ENCODE measurements at places on chromosomes 5 and 9. TPM values are rescaled to one million over a fixed set of nuclear protein-coding genes. Genes with fewer than 3 reads are reported as not detected.

The PCDHB9 gene
- not detected for total RNA-seq

The CCDC171 gene
- total RNA-seq: 1.9 TPM

The ANXA2R gene
- 28.0 TPM for total RNA-seq

The ZBTB43 gene
- 19.1 TPM for total RNA-seq

The POU4F3 gene
- total RNA-seq: not detected

The ZNF454 gene
- not detected for total RNA-seq

The OLFML2A gene
- total RNA-seq: not detected

The ENHO gene
- total RNA-seq: not detected

The CER1 gene
- not detected for total RNA-seq

DNA sequence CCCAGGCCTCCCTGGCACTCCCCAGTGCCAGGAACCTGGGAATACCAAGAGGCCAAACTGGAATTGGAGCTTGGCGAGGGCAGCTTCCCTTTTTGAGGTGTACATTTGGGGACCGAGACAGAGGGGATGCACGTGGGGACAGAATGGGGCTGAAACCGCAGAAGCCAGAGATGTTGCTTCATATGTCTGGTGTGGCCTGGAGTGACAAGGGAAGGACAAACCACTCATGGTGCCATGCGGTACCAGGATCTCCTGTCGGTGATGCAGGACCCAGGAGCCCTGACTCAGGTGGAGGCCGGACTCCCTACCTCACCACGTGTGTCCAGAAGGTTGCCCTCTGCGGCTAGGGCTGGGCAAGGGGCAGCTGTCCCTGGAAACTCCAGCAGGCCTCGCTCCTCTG, 4.0 kb upstream of the CSF2 start:
- DNase-seq: no peak

- DNase-seq: peak; percentile 81
Measured at GRCh38 chr5:159331093-159331973, 1.0 kb upstream of the IL12B start.

GRCh38 chr9:105639936-105640335, 22.3 kb upstream of the TAL2 start:
- DNase-seq: no peak

DNA sequence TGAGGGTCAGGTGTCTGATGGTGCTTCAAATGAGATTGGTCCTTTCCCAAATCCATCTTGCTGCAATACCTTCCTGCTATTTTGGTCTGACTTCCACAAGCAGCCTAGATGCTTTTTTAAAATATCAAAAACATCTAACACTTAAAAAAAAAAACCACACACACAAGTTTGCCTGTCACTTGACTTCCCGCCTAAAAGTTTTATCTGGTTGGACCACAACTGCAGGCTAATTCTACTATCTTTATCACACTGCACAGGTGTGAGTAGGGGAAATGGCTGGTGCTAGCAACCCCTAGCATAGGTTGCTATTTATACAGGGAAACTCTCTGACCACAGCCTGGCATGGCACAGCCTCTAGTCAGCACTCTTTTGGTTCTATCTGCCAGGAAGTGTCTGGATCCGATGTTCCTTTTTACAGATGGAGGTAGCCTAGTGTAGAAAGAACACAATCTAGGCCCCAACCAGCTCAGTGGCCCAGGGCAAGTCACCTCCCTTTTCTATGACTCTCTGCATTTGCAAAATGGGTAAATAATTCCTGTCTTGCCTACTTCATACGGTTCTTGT, at the start of gene HEMGN:
HEMGN (minus strand) TSS at position 92 of the 564 bp plus-strand sequence; CDS start at position 56, 36 bp downstream.
- DNase-seq: peak; percentile 59

DNA sequence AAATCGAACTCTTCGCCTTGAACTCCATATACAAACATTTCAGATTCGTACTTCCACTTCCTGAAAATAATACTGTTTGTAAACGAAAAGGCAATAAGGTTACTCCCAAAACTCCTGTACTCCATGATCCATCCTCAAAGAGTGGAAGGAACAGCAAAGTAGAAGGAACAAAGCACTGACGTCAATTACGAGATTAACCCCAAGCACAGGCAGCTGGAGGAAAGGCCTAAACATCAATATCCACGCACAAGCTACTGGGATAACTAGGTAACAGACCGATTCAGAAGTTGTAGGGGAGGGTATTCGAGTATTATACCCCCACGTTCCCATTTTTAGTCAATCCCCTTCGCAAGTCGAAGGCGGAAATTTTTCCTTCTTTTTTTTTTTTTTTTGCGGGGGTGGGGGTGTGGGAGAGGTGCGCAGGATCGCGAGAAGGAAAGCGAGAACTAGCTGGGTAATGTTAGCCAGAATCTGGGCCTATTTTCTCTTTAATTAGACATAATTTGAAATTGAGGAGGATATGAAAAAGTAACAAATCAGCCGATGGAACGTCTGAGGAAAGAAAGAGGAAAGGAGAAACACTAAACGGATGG, 909 bp downstream of the AFF4 start:
- DNase-seq: peak; percentile 36

DNA sequence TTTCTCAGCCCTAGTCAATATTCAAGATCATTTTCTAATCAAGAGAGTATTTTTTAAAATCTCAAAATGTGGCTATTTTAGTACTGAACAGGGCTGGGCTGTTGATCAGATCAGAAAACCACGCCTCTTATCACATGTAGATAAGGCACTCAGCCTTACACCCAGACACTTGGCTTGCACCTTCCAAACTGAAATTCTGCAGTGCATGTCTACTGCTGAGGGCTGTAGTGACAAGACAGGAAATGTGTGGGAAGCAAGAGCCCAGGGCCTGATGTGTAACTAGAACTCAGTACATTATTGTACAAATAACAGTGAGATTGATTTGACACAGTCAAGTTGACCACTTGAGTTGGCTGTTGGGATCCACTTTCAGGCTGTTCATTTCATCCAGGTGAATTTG, 48.6 kb downstream of the UBE2QL1 start:
- DNase-seq: no peak

GRCh38 chr5:93915142-93915553, 173.7 kb upstream of the POU5F2 start:
- DNase-seq: no peak

DNA sequence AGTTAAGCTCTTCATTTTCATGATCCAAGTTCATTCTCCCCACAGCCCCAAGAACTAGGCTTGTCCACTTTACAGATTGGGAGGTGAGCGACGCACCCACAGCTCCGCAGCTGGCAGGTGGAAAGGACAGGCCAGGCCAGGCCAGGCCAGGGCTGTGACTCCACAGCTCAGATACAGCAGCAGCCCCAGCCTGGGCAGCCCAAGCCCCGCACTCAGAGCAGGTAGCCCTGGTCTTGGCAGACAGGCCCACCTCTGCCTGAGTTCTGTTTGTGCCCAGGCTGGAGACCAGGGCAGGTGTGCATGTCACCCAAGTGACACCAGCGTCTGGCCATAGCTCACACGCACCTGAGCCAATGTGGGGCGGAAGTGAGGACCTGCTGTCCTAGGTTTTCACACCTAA, 124.7 kb downstream of the WNK2 start:
- DNase-seq: no peak

DNA sequence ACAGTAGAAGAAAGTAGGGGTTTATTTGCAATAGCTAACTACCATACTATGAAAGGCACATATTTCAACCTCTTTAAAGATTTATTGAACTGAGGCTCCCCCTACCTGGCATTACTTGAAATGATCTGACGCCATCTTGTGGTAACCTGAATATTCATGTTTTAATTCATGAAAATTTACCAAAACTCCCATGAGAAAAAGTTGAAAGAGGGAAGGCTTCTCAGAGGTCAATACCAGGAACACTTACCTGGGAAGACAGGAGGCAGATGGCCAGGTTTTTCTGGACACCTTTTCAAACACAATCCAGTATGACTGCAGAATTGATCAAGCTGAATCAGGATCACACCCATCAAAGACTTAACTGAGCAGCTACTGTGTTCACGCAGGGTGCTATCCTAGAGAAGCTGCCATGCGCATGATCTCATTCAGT, 9.4 kb downstream of the PRELID2 start:
- DNase-seq: no peak

- no peak for DNase-seq
Measured at GRCh38 chr9:93422977-93423616, 28.4 kb upstream of the FAM120A start.

DNA sequence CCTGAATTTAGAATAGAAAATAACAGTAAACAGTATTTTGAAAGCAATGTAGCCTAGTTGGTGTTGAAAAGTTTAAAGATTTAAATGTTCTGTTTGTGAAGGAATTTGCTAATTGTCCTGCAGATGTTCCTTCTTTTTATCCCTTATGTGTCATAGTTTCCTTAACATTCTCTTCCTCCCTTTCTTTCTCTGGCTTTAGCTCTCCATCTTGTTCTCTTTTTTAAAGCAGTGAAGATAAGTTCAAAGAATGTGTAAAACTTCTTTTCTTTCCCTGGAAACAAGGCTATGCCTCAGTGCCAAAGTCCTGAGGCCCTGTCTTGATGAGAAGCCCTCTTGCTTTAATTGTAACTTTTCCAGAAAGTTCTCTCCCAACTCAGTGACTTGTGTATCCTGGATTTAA, 24.4 kb upstream of the GAS1 start:
- no peak for DNase-seq

DNA sequence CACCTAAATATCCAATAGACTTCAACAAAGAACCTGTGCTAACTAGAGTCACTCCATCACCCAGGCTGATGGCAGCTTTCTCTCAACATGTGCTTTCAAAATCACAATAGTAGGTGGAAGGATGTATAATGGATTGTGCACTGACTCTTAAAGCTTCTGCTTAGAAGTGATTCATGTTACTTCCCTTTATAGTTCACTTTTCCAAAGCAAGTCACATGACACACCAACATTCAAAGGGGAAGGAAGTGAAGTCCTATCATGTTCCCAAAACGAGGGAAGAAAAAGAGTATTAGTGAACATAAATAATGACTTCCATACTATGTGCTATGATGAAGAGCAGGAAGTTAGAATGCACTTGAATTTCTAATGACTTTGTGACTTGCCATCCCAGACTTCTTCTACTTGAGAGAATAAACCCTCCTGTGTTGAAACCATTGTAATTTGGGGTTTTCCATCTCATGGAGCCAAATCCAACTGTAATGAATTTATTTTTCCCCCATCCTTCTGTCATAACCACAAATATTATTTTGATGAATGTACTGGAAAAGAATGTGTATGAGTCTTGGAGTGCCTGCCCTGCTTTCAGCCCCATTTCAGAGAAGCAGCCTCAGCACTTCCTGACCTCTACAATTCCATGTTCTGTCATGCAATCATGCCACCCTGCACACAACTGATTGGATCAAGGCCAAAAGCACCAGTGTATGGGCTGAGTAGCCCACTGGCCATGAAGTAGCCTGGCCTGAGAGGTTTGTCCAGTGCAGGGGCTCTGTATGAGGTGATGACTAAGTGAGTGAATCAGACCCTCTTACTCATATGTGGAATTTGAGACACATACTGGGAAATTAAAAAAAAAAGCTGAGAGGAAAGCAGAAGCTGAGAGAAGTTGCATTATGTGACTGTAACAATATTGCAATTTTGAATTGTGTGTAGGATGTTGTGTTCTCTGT, 525.9 kb upstream of the CLINT1 start:
- DNase-seq: no peak

- no peak for DNase-seq
Measured at GRCh38 chr9:34957492-34958410, at the start of gene PHF24. Gene PHF24 (plus strand): TSS chr9:34958285. CDS start chr9:34971299, 13,014 bp downstream.

- peak; percentile 57 for DNase-seq
Measured at GRCh38 chr5:157575381-157576020, at the start of gene ADAM19. Gene ADAM19 (minus strand): TSS chr5:157575775. CDS start chr5:157575696, 79 bp downstream.

GRCh38 chr5:101605700-101606099, 690.4 kb downstream of the SLCO4C1 start:
- DNase-seq: no peak

- no peak for DNase-seq
Measured at GRCh38 chr5:67315082-67315989, 118.7 kb upstream of the CD180 start.

DNA sequence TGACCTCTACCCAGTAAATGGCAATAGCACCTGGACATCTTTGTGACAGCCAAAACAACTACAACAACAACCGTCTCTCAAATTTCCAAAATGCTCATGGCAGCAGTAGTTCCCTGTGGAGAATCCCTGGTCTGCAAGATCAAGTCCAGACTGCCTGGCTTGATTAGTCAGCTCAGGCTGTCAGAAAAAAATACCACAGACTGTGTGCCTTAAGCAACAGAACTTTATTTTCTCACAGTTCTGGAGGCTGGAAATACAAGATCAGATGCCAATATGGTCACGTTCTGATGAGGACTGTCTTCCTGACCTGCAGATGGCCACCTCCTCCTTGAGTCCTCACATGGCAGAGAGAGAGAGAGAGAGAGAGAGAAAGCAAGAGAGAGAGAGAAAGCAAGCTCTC, 52.3 kb upstream of the MOCS2 start:
- no peak for DNase-seq
